ENCODE measurements at places on chromosomes 16 and 17.
A peak's percentile ranks its signal among the peaks of the same experiment; 100 is the strongest.

- DNase-seq, result no peak
Measured at GRCh38 chr17:28841901-28842281, 699 bp downstream of the FAM222B start.

DNA sequence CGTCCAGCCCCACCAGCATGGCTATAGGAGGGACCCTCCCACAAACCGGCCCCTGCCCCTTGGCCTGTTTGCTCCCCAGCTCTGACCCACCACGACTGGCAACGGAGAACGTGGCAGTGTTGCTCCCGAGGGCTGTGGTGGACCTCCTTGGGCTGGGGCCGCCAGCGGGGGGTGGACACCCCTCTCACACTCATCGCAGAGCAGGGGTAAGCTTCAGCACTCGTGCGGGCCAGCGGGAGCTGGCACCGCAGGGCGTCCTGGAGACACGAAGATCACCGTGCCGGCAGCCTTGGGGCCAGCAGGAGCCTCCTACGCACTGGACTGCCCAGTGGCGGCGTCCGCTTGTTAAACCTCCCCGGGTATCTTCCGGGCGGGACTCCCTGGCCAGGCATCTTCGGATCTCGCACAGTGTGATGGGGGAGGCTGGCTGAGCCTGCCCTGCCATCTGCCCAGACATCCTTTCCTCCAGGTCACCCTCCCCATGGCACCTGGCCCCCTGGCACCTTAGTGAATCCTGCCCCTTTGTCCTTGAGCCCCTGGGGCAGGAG is 53.5 kb downstream of the ABR start:
- DNase-seq, result no peak

GRCh38 chr17:81831957-81832607 is 1.0 kb downstream of the MCRIP1 start:
- peak; percentile 28 for DNase-seq

DNA sequence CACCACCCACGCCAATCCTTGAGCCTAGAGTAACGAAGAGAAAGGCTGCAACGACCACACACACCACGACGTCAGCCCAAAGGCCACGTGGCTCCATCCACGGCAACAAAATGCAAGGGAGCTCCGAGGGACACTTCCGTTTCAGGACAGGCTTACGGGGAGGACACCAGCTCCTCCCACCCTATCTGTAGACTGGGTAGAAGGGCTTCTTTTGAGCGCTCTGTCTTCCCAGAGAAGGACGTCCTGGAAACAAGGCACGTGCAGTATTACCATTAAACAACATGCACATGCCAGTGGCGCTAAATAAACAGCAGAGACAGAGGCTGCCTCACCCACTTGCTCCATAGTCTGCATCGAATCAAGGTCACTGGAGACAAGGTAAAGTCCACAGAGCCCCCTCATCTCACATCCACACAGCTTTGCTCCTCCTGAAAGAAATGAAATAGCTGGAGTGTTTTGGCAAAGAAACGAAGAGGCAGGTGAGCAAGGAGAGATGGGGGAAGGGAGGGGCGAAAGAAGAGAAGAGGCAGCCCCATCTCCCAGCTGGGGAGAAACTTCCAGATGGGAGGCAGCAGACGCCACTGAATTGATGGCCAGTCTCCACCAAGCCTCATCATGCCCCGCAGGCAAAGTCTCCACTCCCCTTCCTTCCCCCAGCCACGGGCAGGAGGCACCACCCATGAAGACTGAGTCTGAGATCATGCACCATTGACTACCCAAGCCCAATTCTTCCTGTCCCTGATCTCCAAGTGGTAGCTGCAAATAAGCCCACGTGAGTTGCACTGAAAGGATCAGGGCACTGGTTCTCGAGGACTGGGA is 24.0 kb downstream of the ZFHX3 start:
- no peak for DNase-seq

DNA sequence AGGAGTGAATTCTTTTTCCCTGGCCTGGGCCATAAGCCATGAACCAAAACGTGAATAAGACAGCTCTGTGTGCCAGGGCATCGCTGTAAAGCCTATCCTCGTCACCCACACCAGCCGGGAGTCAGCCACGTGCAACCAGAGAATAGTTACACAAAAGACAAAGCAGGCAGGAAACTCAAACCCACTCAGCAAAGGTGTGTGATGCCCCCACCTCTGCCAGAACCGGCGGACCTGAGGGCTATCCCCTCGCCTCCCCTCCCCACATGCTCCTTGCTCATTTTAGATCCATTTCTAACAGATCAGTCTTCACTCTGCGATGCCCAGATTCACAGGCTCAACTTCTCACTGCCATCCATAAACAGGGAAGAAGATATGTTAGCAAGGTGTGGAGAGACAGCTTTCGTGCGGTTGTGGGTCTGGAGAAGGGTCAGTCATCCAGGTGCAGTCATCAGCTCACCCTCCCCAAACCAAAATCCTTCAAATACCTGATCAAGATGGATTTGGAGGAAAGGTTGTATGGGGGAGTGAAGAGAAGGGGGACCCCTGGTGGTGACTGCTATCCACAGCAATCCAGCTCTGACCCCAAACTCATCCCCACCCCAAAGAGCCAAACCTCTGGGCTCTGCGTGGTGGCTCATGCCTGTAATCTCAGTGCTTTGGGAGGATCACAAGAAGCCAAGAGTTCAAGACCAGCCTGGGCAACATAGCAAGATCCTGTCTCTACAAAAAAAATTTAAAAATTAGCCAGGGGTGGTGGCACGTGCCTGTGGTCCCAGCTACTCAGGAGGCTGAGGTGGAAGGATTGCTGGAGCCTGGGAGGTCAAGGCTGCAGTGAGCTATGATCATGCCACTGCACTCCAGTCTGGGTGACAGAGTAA is 219.2 kb downstream of the C16orf78 start:
- peak; percentile 9 for DNase-seq

- DNase-seq, result no peak
Measured at GRCh38 chr16:9499941-9500593, 408.6 kb downstream of the HAPSTR1 start.

DNA sequence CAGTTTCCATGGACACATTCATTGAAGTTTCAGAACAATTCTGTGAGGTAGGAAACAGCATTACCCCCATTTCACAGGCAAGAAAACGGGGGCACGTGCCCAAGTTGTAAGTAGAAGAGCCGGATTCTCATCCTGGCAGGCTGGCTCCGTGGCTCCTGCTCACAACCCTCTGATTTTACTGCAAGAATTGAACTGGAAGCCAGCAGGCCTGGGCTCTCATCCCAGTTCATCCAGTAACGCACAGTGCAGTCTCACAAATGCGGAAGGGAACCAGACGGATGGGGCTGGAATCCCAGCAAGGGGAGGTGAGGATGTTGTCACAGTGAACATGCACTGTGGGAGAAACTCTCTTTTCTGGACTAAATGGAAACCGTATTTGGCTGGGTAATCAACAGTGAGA is 40.7 kb upstream of the DOC2B start:
- DNase-seq, result no peak

DNA sequence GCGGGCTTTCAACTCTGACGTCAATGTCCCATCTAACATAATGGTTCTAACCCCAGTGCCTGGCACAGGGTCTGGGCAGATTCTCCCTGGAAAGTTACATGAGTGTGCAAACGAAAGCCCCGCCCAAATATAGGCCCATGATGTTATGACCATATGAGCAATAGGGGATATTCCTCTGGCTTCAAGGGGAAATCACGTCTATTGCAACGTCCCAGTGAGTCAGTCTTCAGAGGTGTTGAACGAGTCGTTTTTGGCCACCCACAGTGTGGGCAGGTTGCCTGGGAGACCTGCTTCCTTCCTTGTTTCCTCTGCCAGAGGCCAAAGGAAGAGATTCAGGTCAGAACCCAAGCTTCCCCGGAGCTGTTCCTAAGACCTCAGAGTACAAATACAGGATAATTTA is 30.3 kb downstream of the PIK3R5 start:
- peak; percentile 65 for DNase-seq

DNA sequence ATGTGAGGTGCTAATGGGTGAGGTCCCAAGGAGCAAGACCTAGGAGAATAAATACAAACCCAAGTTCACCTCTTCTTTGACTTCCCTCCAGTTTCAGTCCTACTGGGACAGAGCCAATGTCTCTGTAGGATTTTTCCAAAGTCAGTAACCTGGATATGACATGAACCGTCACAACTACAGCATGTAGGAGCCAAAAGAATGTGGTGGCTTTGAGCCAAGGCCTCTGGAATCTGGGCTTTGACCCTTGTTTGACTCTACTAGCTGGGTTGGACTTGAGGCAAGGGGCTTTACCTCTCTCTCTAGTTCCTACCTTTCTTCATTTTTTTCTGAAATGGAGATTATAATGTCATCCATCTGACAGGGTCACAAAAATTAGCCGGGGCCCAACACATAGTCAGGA is 91.4 kb downstream of the CACNG3 start:
- DNase-seq, result no peak

DNA sequence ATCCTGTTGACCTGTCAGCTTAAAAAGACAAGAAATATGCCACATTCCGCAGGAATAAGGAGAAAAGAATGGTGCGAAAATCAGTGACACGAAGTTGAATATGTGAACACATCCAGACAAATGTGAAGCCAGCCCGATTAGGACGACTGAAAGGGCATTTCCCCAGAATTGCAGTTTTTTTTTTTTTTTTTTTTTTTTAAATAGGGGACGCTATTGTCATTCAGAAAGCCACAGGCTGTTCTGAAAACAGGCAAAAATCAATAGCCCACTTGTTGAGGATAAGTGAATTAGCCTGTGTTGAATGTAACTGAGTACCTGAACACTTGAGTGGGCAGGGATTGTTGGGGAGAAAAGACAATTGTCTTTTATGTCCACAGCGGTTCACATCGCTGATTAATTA is 507.1 kb downstream of the WWOX start:
- no peak for DNase-seq

- DNase-seq, result no peak
Measured at GRCh38 chr17:15998031-15998562, 1.4 kb downstream of the ZSWIM7 start.

DNA sequence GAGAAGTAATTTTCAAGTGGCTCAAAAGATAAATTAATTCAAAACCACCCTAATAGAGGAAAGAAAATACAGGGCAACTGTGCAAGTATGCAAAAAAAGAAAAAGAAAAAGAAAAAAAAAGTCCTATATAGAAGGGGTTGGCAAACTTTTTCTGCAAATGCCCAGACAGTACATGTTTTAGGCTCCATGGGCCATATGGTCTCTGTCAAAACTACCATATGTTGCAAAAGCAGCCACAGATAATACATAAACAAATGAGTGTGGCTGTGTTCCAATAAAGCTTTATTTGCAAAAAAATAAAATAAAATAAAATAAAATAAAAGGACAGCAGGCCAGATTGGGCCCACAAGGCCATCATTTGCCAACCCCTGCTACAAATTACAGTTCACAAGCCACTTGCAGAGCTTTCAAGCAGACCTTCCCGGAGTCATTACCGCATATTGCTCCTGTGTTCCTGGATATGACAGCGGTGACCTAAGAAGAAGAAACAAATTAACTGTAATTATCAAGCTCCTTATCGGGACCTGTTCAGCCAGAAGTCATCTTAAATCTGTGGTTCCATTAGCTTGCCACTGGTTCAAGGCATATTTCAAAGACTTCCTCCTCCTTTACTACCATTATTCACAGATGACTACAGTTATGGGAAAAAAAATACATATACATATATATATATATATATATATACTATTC is 15.9 kb downstream of the ZC3H7A start:
- no peak for DNase-seq

DNA sequence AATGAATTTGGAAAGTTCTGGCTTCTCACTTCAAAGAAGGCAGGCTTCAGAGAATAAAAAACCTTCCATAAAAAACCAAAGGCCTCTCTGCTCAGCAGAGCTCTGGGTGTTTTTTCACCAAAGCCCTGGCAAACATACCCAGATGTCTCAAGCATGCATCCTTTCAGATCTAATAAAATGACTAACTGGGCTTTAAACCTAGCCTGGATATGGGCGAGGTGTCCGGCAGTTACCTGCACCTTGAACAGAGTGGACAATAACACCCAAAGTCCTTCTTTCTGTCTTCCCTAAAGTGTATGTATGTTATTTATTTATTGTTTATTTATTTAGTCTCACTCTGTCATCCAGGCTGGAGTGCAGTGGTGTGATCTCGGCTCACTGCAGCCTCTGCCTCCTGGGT is 469.3 kb downstream of the XYLT1 start:
- DNase-seq, result no peak
